BE2C (cell line): ENCODE measurements at places on chromosomes 13 and 19.

- DNase-seq: no peak
These were observed 176.2 kb downstream of the FOXO1 start for GRCh38 chr13:40490086-40490758.

GRCh38 chr13:53885997-53886396, 857.4 kb downstream of the OLFM4 start:
- DNase-seq: no peak

- DNase-seq: no peak
These were observed 169.5 kb upstream of the STARD13 start for GRCh38 chr13:33454844-33455705.

DNA sequence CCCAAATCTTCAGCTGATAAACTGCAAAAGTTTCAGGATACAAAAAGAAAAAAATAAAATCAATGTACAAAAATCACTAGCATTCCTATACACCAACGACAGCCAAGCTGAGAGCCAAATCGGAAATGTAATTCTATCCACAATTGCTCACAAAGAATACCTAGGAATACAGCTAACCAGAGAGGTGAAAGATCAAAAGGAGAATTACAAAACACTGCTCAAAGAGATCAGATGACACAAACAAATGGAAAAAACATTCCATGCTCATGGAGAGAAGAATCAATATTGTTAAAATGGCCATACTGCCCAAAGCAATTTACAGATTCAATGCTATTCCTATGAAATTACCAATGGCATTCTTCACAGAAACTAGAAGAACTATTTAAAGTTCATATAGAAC, 29.5 kb downstream of the NLRP11 start:
- DNase-seq: no peak

- no peak for DNase-seq
These were observed 37.0 kb downstream of the SKA3 start for GRCh38 chr13:21139374-21139773.
